Fibroblast of the aortic adventitia (primary cell): ENCODE measurements at places on chromosomes 11 and 22. TPM values are rescaled to one million over a fixed set of nuclear protein-coding genes. Genes with fewer than 3 reads are reported as not detected.

DNA sequence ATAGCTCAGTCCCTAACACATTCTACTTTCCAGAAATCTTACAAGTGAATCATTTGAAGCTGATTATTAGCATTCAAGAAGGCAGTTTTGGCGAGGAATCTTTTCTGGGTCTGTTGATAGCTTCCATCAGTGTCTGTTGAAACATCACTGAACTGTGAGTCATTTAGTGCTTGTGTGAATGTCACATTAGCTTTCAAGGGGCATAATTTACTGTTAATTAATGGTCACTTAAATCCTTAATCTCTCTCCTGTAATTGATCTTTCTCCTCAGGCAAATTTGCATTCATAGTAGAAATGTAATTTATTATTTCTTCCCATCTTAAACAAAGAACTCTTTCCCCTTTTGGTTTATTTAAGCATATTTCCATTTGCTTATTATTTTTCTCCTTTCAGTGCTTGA lies 2.6 kb downstream of the HTR3B start:
- no peak for DNase-seq

DNA sequence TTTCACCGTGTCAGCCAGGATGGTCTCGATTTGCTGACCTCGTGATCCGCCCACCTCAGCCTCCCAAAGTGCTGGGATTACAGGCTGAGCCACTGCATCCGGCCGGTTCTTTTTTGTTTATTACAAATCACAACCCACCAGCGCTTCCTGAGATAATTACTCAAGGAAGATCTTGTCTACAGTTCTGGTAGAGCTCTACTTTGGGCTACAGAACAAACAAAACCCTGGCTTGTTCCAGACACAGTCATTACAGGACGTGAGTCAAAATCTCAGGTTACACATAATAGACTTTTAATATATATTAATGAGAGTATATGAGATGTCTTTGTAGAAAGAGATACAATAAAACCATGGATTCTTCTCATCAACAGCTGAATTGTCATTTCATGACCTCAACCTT lies 42.8 kb upstream of the NUP50 start:
- DNase-seq = no peak

DNA sequence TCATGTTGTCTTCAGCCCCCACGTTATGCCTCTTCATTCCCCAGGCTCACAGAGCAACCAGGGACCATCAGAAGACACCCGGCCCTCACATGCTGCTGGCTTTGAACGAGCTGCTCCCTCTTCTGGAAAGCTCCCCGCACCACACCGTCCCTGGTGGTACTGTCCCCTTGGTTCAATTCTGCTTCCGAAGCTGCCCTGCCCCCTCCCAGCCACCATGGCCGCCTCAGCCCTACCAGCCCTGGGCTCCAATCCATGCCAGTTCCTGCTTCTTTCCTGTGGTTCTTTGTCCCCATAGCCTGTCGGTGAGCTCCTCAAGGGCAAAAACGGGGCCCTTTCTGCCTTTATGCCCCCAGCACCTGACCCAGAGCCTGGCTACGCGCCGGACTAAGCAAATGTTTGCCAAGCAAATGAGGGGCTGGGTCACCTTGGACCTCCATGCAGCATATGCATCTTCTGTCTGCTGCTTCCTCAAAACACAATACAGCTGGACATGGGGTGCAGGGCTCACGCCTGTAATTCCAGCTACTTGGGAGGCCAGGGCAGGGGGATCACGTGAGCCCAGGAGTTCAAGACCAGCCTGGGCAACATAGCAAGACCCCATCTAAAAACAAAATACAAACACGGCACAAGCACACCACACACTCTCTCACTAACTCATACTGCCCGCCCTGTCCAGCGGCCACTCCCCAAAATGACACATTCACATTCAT lies 21.3 kb downstream of the TNKS1BP1 start:
- DNase-seq = no peak

Gene PLAAT4
- total RNA-seq = 16.6 and 233 TPM in 2 replicates

DNA sequence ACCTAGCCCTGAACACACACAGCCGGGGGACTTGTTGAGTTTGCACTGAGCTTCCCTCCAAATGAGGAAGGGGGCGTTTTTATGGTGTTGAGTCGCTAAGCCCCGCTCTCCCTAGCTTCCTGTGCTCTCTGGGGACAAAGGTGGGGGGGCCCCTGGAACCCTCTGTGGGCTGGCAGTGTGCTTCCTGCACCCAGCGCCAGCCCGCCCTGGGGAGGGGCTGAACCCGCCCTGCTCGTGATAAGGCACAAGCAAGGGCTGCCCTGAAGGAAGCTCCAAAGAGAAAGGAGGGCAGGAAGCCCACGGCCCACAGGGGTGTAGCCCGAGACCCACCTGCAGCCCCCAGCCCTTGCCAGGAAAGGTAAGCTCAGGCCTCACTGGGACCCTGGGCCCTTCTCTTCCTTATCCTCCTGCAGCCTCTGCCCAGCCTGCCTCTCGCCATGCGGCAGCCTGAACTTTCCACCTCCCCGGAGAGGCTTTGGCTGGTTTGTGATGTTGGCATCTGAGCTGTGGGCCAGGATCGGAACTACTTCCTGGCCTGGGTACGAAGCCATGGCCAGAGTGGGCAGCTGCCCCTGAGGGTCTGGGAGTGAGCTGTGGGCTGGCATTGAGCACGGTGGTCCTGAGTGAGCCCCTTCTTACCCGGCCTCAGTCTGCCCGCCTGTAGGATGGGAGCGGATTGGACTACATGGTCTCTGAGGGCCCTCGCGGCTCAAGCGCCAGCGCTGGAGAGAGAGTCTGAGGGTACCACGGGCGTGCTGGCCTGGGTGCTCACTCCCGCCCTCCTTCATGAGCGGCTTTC lies at the start of gene FERMT3:
TSS of gene FERMT3 (plus strand) at position 265 of the 799 bp plus-strand sequence. CDS start 644 bp downstream, outside the sequence.
- no peak for DNase-seq

GRCh38 chr11:12017865-12018453 lies 9.5 kb upstream of the DKK3 start:
- peak; percentile 70 for DNase-seq

DNA sequence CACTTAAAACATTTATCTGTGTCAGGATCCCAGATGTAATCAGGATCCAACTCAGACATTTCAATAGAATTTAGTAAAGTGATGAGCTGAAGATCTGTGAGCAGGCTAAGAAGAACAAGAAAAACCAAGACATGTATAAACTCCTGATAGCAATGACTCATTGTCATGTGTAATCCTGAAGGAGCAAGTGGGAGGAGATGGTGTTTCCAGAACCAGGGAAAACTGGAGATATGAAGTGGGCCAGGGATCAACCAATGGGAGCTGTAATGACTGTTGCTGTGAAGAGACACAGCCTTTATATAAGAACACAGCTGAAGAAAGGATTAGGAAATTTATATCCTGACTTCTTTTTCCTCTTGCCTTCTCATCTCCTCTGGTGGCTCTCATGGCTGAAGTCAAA lies 682.5 kb upstream of the ARHGAP42 start:
- no peak for DNase-seq
